ENCODE measurements at places on chromosomes 16 and 17.

- DNase-seq, result peak; percentile 20
Observed at GRCh38 chr17:35900708-35901480, 20.7 kb upstream of the CCL5 start.

GRCh38 chr17:3557768-3558583, at the start of gene TRPV3:
TRPV3 (minus strand) TSS chr17:3557812; CDS start chr17:3554850, 2,962 bp downstream.
- DNase-seq, result peak; percentile 63

GRCh38 chr17:77494664-77495435, 354.1 kb downstream of the SEC14L1 start:
- DNase-seq, result peak; percentile 91

GRCh38 chr16:794091-794822, 5.8 kb downstream of the CHTF18 start:
- no peak for DNase-seq

GRCh38 chr17:43439041-43439440, 40.2 kb downstream of the ARL4D start:
- no peak for DNase-seq
